ENCODE measurements at places on chromosomes 7 and 10.

GRCh38 chr10:72027498-72027897 lies 60.9 kb downstream of the SPOCK2 start:
- DNase-seq = no peak

- peak; percentile 87 for DNase-seq
These were observed 3.8 kb downstream of the RTKN2 start for GRCh38 chr10:62264702-62265436.

DNA sequence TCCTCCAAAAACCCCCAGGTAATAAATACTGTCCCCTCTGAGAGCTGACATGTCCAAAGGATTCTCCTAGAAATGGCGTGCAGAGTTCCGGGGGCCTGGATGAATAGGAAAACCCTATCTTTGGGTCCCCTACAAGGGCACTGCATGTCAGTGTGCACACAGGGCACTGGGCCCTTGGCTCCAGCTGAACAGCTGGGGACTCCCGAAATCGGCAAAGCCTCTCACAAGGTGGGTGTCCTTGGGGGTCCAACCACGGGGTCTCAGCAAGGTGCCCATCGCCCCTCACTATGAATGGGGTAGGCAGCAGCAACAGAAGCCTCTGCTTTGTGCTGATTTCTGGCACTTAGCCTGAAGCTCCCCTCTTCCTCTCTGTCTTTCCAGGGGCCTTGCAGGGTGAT lies 46.1 kb downstream of the SLIT1 start:
- no peak for DNase-seq

GRCh38 chr7:39950473-39951225 lies 593 bp downstream of the CDK13 start:
- peak; percentile 70 for DNase-seq

DNA sequence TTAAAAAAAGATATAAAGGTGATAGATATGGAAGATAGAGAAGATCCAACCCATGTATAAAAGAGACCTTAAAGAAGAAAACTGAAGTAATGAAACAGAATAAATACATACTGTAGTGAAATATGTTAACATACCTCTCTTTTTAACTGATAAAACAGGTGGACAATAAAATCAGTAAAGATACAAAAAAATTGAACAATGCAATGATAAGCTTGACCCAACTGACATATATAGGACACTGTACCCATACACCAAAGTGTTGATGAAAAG lies 17.4 kb upstream of the PRF1 start:
- DNase-seq = no peak

DNA sequence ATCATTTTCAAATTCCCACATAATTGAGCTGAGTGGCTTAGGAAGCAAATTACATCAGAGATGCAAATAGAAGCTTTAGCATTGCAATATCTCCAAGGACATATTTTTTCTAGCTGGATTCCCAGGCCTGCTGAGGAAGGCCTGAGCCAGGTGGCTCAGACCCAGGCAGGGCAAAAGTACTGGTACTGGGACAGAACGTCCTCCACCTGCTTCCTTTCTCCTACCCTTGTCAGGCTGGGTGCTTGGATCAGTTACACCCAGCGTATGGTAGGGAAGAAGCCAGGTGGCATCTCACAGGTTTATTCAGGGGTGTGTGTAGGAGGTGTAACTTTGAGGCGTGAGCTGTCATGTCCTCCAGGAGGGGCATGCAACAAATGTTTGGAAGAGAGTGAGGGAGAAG lies 3.0 kb upstream of the PANK1 start:
- DNase-seq = no peak

- no peak for DNase-seq
These were observed 15.4 kb downstream of the PIP4K2A start for GRCh38 chr10:22698941-22699440.

DNA sequence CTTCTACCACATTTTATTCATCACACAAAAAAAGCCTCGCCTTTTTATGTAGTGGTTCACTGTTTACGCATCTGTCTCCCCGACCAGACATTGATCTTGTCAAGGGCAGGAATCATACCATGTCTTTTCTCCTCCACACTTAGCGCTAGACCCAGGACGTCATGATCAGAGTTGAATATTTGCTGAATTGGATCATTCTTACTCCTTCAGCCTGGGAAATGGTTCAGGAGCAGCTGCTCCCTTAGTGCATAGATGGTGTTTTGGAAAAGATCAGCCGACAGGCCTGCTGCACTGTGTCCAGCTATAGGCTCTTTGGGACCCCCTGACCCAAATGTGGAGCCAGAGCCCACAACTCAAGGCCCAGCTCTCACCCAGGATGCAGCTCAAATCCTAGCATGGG lies 249.1 kb upstream of the TMEM72 start:
- DNase-seq = no peak

- DNase-seq = no peak
These were observed 15.8 kb downstream of the MACC1 start for GRCh38 chr7:20201380-20201779.

DNA sequence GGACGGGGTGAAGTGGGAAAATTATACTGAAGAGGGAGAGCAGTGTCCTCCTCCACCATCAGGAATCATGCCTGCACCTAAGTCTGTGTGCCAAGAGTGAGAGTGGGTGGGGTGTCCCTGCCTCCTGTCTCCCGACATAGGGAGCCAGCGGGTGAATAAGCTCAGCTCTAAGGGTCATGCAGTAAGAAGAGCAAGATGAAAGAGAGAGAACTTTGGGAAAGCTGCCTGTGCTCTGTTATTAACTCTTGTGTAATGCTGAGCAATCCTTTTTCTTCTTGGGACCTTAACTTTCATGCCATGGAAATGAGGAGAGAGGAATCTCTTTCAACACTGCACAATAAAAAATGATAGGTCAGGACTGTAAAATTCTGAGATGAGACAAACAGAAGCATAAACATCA lies 7.9 kb upstream of the TCAF1 start:
- DNase-seq = peak; percentile 78
